ENCODE measurements at places on chromosomes 3 and 15. TPM values are rescaled to one million over a fixed set of nuclear protein-coding genes. Genes with fewer than 3 reads are reported as not detected.

GRCh38 chr15:84631706-84632272 is 22.3 kb downstream of the WDR73 start:
- DNase-seq = no peak

GRCh38 chr15:64717735-64718495 is 57.5 kb downstream of the RBPMS2 start:
- DNase-seq = no peak

DNA sequence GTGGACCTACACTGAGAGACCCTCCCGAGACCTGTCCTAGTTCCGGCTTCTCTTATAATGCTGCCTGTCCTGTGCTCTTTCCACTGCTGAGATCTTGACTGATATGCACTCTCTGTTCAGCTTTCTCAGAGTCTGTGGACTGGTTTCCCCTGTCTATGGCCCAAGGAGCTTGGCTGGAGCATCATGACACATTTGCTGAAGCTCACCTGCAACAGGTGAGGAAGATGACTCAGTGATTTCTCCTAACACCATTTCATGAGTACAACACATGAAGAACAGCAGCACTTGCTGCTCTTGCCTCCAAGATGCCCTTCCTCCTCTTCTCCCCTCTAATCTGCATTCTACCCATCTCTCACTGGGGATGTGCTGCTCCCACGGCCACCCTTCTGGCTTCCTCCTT is 92.1 kb downstream of the DUT start:
- no peak for DNase-seq

GRCh38 chr3:134374791-134375581 is 739 bp upstream of the AMOTL2 start:
- no peak for DNase-seq

DNA sequence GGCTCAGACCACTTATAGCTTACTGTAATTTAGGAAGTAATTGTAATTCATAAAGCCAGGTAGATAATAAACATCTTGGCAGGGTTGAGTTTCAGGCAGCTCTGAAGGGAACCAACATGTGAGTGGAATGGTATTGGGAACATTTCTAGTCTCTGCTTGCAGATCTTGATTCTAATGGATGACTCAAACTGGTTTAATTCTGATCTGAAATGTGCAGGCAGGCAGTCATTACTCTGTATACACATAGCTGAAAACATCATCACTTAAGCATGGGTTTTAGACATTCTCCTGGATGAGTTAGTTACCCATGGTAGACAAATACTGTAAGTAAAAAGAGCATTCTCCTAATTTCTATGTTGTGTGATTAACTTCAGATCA is 317.0 kb upstream of the TPRG1 start:
- no peak for DNase-seq

GRCh38 chr15:69657626-69658025 is 205.0 kb downstream of the RPLP1 start:
- no peak for DNase-seq

The HCLS1 gene
- total RNA-seq = 94.5 TPM

The ADAMTS9 gene
- 420 TPM for total RNA-seq

The CCR9 gene
- total RNA-seq = not detected

The IGSF10 gene
- 34.6 TPM for total RNA-seq

GRCh38 chr3:168081171-168081771 is 14.5 kb downstream of the GOLIM4 start:
- no peak for DNase-seq

DNA sequence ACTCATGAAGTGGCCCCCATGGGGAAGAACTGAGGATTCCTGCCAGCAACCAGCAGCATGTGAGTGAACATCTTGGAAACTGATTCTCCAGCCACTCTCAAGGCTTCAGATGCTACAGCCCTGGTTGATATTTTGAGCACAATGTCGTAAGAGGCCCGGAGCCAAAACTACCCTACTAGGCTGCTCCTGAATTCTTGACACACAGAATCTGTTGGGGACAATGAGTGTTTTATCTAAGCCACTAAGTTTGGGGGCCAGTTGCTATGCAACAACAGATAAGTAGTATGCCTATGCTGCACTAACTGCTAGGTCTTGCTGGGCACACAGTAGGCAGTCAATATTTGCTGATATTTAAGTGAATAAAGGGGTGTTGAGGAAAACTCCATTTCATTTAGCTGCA is 89.9 kb upstream of the CHL1 start:
- DNase-seq = no peak

The FBXO45 gene
- 9.7 TPM for total RNA-seq

The IGF2BP2 gene
- 2.7 TPM for total RNA-seq

The RHOV gene
- total RNA-seq = not detected

The KLHL40 gene
- not detected for total RNA-seq

DNA sequence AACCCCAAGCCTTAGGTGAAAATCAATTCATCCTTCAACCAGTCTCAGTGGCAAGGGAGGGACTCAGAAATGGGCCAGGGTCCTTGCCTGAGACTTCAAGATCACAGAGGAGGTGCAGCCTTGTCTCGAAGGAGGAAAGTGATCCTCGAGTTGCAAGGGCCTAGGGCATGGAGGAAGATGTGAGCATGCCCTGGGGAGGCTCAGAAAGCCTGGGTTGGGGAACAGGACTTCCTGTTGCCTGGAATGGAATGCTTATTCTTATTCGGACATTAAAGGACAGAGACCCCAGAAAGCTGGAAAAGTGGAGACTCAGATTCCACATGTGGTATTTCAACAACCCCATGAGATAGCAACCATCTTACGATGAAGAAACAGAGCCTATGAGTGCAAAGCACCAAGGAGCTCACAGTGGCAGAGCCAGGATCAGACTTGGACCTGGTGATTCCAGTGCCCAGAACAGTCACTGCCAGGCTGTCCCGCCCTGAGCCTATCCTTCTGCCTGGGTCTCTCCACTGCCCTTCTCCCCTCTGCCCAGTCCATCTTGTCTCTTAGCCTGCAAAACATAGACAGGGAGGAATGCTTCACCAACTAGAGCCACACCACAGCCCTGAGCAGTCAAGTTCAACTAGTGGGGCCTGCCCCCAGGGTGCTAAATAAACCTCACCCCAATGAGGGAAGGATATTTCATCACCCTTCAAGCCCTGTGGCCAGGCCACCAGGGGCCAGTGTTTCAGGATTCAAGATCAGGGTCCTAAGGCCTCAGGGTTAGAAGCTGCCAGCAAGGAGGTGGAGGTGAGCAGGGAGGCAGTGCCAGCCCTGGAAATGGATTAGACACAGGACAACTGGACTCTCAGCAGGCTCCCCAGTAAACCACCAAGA is 21.9 kb downstream of the DAPK2 start:
- no peak for DNase-seq

The POLQ gene
- 0.42 TPM for total RNA-seq

- no peak for DNase-seq
Observed at GRCh38 chr3:186599142-186599784, 13.6 kb upstream of the AHSG start.

DNA sequence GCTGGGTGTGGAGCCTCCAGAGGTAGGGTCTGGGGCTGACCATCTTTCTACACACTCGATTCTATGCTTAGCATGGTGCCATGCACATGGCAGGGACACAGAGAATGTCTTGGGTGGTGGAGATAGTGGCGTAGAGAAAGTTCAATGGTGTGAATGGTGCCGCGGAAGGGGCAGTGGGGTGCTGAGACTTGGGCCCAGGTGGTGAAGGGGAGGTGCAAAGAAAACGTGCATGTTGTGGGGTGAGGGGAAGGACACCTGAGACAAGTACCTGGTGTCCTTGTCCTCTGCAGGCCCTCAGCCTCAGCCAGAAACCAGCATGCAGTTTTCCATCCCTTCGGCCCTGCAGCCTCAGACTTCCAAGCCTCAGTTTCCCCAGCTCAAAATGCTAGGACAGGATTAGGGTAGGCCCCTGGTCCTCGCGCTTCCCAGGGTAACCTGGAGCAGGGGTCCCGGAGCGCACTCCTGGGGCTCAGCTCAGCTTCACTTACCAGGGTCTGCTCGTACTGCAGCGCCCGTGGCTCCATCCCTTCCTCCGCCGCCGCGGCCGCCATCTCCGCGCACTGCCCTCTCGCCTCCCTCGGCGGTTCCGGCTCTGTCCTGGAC is 375 bp downstream of the CLCN2 start:
- no peak for DNase-seq

DNA sequence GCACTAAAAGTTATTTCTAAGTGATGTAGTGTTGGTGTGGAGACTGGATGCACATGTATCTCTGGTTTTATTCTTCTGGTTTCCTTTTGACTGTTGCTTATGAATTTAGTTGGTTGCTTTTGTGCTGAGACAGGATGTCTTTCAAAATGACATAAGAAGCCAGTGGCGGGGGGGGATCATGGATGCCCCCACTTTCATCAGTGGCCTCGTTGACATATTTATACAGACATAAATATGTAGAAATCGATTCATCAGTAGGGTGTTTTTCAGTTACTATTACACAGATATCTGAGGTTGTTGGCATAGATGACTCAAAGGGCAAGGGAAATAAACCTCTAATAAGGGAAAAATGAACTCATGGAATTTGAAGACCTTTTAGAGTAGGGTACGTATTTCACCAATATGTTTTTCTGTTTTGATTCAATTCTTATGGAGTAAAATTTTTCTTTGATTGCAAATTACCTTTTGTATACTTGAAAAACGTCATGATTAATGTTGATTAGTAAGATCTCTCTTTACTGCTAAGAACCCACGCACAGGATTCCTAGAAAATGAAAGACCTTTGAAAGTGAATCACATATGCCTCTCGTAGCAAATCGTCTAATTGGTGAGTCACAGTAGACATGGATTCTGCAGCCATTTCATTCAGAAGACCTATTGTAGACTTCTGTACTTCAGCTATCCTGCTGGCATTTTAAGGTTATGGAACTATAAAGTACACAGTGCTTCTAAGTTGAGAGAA is 97.4 kb upstream of the RBMS3 start:
- no peak for DNase-seq

DNA sequence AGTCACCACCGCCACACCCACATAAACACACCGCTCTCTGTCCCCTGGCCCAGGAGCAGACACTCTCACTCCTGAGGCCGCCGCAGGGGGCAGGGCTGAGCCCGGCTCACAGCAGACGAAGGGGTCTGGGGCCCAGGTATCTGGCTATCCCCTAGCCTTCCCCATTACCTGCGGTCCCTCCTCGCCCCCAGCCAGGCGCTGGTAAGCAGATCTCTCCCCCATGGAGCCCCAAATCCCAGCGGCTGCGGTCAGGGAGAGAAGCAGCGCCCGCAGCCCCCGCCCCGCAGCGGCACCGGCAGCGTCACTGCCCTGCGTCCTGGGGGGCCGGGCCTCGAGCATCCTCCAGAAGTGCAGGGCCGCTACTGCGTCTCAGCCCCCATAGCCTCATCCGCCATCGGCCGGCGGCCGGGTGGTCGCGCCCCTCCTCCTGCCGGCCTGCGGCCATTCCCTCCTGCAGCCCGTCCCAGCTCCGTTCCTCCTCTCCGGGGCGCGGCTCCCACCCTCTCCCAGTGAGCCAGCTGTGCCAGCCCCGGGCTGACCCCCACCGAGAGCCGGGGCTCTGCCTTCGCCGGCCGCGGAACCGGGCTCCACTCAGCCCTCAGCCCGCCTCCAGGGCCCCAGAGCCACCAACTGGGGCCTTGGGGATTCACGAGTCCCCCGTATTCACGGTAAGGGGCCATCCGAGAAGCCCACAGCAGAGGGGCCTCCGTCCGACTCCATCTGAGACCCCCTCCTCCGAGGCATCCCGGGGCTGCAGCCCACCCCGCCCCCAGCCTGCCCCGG is 13.1 kb downstream of the TNK2 start:
- DNase-seq = no peak

DNA sequence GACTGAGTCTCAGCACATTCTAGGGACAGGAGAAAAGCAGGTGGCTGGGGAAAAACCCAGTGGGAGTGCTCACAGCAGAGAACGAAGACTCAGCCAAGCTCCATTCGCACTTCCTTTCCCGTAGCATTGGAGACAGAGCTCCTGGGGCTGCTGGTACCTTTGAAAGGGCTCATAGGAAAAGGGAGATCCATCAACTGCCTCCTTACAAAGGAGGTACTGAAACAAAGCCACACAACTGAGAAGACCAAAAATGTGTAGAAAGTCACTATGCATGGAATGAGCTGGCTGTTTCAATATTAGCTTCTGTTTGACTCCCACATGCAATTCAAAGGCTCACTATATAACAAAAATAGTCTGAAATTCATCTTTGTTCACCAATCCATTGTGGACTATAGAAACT is 16.9 kb downstream of the STIMATE start:
- no peak for DNase-seq

DNA sequence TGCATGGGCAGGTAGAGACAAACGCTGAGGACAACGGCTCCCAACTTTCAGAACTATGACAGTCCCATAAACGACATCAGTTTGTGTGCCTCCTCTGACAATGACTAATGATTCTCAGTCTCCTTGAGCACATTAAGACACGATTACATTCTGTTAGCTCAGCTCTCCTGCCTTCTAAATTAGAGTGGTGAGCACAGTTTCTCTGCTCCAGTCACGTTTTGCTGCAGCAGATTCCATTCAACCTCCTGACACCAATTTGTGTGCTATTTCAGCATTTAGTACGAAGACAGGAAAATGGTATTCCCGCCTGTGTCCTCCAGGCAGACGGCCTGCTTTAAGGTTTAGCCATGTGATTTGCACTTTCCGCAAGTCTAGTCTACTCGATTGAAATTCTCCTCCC is 458.4 kb upstream of the CFAP20DC start:
- no peak for DNase-seq

- no peak for DNase-seq
Observed at GRCh38 chr3:43266995-43267394, 19.3 kb upstream of the SNRK start.

DNA sequence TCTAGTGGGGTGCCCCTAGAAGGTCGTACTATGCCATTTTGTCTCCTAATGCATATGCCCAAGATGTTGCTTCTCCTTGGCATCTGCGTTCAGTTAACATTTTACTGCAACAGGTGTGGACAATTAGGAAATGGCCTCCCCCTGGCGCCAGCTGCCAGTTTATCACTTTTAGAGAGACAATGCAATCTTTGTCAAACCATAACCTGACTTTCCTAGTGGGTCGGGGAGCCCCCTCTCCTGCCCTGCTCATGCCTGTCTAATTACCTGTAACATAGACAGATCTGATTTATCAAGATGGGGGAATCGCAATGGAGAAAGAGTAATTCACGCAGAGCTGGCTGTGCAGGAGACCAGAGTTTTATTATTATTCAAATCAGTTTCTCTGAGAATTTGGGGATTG is 353.7 kb upstream of the SGO1 start:
- DNase-seq = no peak

The MORC1 gene
- total RNA-seq = not detected

DNA sequence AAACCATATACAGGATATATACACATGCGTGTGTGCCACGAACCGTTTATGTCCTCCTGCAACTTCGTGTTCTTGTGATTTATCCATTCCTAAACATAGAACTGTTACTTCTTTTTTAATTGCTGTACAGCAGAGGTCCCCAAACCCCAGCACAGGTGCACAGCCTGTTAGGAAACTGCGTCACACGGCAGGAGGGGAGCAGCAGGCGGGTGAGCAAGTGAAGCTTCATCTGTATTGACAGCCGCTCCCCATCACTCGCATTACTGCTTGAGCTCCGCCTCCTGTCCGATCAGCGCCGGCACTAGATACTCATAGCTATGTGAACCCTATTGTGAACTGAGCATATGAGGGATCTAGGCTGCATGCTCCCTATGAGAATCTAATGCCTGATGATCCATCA is 34.9 kb upstream of the NRROS start:
- no peak for DNase-seq

GRCh38 chr3:50466177-50466576 is 37.3 kb downstream of the CACNA2D2 start:
- DNase-seq = no peak

The FRMD5 gene
- not detected for total RNA-seq
